Activated CD4-positive, CD25-positive, alpha-beta regulatory T cell treated with anti-CD3 and anti-CD28 coated beads, Interleukin-2, amount 50 U/mL, for 16 hours (primary cell): ENCODE measurements at places on chromosomes 1 and 21.

GRCh38 chr1:9417695-9418094, 121.6 kb upstream of the SLC25A33 start:
- DNase-seq, result no peak

DNA sequence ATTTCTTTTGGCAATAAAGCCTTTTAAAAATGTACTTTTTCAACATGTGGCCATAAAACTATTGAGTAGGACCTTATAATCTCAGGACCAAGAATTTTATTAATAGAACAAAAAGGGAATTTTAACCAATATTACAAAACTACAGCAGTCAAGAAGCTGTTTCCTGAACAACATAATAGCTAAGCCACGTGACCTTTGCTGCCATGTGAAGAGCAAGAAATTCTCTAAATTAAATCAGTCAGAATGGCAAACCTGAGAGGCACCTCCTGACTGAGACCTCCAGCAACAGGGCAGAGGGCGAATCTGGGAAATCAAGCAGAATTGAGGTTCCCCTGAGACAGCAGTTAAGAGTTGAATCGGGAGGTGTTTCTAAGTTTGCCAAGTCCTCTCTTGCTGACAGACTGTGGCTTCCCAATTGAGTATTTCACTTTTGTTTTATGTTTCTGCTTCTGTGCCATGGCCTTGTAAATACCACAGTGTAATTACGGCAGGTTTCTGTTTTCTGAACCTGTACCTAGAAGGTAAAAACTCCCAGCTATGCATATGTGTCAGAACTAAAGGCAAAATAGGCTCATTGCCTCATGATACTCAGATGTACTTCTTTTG, 358.4 kb downstream of the NTNG1 start:
- DNase-seq, result no peak

- no peak for DNase-seq
These were observed 82.8 kb downstream of the PLPPR5 start for GRCh38 chr1:98921817-98922216.

- DNase-seq, result no peak
These were observed 124.7 kb upstream of the ZBTB40 start for GRCh38 chr1:22326931-22327330.

- no peak for DNase-seq
These were observed 47.3 kb downstream of the INKA2 start for GRCh38 chr1:111691886-111692285.

DNA sequence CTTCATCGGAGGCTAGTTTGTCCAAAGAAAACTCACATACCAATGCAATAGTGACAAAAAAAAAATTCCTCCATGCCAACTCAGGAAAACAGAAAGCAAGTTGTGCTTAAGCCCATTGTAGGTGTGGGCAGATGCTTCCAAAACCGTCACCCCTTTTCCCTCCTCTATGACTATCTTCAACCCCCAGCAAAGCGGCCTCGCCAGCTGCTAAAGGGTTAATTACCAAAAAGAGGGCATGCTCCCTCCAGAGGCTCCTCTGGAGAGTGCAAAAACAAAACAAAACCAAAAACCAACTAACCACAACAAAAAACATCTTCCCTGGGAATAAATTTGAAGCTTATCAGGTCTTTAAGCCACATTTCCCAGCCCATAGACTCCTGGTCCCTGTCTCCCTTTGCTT, 1.2 kb downstream of the LMOD1 start:
- no peak for DNase-seq

- no peak for DNase-seq
These were observed 74.8 kb upstream of the TINAGL1 start for GRCh38 chr1:31501505-31501904.

- no peak for DNase-seq
These were observed 836 bp downstream of the CDC7 start for GRCh38 chr1:91501523-91501851.

- no peak for DNase-seq
These were observed 2.5 kb downstream of the OLFML2B start for GRCh38 chr1:162021124-162021523.

- DNase-seq, result no peak
These were observed 180.2 kb upstream of the MAP1LC3C start for GRCh38 chr1:242178924-242179708.

DNA sequence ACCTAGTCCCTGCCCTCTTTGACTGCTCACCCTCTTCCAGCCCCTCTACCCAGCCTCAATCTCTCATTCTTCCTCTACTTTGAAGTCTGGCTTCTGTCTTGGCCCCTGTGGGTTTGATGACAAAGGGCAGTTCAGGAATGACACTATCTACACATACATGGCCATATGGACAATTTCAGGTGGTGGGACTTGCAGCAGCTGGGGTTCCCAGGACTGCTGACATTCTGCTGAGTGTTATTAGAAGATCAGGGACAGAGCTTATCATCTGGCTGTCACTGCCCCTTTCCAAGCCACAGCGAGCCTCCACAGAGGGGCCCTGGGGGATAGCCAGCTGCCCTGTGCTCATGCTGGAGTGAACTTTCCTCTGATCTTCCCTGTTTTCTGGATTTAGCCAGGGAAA, 97.4 kb upstream of the IPO9 start:
- DNase-seq, result no peak

GRCh38 chr1:53449693-53450092, 9.5 kb upstream of the DMRTB1 start:
- DNase-seq, result no peak

- DNase-seq, result no peak
These were observed 120.2 kb upstream of the SLC45A1 start for GRCh38 chr1:8197493-8198282.

DNA sequence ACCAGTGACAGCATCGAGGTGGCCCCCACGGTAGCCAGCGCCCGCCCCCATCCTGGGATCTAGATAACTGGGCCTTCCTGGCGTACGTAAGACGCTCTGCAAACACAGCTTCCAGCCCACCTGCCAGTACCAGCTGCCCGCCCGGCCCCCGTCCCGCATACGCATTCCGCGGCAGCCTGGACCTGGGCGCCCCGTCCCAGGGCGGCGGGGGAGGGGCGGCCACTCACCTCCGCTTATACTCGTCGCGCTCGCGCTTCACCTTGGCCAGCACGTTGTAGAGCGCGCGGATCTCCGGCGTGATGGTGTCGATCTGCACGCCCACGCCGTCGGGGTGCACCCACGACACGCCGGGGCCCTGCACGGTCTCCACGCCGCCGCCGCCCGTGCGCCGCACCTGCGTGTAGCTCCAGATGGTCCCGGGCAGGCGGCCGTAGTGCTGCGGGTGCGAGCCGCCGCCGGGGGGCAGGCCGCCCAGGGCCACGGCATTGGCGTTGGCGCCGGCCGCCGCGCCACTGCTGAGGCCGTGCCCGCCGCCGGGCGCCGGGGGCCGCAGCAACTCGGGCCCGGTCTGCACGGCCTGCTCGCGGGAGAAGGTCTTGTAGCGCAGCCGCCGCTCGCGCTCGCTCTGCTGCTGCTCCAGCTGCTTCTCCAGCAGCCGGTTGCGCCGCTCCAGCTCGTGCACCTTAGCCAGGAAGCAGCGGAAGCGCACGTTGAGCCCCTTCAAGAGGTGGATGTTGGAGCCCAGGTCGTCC, 859 bp downstream of the IFFO2 start:
- peak; percentile 17 for DNase-seq
